ENCODE measurements at places on chromosomes 2 and 18.

DNA sequence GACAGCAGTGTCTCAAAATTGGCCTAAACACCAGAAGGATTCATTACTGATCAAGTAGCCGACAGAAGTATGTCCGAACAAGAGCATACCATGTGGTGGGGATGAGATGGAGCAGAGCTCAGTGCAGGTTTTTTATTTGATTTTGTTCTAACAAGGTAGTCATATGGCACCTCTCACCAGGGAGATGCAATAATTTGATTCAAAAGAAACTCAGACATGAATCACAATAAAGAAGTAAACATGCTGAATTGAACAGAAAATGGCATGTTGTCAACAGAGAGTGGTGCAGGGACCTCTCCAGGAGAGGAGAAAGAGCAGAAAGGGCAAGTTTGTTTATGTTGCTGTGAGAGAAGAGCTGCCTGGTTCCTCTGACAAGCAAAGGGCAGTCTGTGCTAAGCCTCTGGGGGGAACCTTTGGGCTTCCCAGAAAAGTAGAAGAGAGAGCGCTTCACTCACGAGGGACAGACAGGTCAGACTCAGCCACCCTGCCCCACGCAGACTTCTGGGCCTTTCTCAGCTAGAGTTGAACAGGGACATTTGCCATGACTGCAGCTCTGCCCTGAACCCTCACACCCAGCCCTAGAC, 351.3 kb upstream of the RAB12 start:
- DNase-seq: no peak

- no peak for DNase-seq
Measured at GRCh38 chr2:122194546-122194945, 439.1 kb downstream of the TSN start.

- no peak for DNase-seq
Measured at GRCh38 chr2:111117598-111118480, 2.9 kb upstream of the BCL2L11 start.

DNA sequence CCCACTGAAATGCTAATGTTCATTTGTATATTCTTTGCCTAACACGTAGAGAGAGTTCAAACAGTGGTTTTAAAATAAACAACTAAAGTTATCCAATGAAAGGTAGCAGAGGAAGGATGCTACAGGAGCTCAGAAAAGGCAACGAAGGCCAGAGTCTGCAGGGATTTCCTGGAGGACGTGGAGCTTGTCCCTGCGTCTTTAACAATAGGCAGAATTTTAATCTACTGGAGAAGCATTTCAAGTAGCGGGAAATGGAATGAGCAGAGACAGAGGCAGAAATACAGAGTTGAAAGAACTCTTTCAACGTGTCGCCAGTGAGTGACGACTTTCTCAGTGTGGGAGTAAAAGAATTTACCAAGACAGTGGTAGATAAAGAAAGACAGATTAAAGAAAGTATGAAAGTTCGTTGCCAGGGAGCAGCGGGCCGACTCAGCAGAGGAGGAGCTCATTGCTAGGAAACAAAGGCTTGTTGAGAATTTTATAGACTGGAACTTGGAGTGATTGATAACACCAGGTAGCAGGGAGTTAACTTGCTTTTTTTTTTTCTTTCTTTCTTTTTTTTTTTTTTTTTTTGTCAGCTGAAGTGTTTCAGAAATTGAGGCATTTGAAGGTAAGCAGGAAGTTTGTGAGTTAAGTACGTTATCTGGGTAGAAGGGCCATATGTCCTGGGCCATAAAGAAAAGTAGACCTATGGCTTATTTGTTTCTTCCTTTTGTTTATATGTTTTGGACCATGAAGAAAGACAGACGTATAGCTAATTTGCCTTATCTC, 625 bp upstream of the NBAS start:
- DNase-seq: no peak

DNA sequence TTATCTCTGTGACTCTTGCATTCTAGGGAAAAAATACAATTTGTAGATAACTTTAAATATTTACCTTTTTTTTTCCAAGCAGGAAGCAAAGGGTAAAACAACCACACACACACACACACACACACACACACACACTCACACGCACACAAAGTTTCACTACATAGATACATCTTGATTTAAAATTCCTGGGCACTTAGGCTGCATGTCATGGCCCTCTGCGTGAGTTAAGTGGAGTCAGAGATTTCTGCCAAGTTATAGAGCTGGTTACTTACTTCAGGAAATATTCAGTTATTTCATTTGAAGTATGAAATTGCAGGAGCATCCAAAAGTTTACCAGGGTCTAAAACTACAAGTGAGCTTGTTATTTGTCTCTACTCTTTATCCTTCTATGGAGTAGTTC, 612.0 kb downstream of the IRS1 start:
- no peak for DNase-seq

DNA sequence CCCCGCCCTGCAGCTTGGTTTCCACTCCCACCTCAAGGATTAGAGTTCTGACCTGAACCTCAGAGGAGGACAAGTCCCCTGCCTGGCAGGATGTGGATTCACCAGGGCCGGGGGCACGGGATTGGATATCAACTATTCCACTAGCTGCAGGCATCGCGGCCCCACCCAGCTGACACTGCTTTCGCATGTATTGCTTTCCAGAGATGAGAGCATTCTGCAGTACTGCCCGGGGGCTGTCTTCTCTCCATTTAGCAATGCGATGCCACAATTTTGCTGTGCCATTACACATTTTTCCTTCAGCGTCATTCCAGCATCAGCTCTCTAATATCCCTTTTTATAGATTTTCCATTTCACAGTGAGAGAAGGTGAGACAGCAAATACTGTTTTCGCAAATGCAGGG, 42.0 kb downstream of the CTIF start:
- DNase-seq: no peak

DNA sequence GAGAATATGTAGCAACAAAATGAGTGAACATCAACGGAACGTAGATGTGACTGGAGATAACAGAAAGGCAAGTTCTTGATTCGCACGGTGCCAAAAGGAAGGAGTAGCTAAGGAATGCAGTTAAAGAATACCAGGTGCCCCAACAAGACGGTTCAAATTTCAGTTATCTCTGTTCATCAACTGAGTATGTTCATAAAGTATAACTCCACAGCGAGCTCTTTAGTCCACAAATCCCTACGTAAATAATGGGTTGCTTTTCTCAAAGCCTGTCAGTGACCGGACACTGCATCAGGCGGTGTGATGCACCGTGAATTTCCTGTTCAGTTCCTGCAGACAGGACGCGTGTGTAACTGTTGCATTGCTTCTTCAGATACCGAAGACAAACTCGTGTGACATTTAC, 91.8 kb downstream of the NOL10 start:
- DNase-seq: no peak

DNA sequence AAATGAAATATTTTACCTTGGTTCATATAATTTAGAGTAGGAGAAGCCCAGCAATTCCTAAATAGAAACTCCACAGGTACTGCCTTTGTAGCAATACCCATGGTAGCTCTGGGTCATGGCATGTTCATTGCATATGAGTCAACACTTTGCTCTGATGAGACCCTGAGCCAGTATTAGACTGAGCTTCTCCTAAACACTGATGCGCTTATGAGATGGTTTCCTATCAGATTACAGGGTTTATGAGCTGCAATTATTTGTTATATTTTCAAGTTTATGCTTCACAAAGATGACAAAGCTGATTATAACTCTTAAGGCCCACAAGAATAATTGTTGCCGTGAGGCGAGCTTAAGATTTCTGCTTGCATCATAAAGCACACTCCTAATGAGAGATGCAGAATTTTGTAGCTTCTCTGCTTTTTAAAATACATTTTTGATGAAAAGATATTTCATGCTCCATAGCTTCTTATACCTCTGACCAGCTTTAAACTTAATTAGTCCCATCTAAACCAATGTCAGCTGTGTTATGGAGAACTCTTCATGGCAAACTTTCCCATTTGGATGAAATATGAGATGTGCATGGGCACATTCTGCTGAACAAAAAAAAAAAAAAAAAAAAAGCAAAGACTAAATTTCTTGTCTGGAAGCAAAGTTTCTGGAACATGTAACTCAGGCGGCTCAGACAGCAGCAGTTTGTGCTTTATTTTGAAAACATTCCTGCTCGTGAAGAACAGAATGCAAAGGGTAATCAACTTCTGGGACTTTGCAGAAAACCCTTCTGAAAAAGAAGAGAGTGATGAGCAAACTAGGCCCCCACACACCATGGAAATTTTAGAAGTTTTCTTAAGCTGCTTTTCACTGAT, 162.6 kb downstream of the KCNE4 start:
- DNase-seq: no peak

GRCh38 chr2:220478305-220479058, 851.1 kb downstream of the SLC4A3 start:
- DNase-seq: no peak

DNA sequence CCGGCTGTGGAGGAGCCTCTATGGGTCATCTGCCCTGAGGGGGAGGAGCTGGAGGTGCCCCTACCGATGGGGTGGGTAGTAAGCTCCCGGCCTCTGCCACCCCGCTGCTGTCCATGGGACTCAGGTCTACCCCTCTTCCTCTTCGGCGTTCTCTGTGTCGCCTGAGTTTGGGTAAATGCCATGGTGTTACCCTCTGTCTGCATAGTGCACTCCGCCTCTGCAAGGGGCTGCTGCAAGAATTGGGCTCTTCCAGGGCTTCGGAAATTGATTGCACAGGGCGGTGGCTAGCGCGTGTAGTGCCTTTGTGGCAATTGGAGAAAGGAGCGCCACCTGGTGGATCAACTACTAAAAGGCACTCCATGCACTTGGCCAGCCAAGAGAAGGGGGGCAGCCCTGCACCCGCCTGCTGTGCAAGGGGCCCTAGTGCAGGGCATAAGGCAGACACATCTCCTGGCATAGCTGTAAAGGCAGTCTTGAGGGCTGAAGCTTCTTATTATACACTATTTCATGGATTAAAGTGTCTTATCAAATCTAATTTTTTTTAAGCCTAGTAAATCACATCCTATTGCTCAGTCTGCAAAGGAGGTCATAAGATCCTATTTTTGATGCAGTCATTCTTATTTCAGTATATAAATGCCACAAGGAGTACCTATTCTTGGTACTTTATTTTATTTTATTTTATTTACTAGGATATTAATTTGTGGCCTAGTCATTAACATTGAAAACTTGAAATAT, 308.9 kb downstream of the PDE11A start:
- DNase-seq: peak; percentile 72

DNA sequence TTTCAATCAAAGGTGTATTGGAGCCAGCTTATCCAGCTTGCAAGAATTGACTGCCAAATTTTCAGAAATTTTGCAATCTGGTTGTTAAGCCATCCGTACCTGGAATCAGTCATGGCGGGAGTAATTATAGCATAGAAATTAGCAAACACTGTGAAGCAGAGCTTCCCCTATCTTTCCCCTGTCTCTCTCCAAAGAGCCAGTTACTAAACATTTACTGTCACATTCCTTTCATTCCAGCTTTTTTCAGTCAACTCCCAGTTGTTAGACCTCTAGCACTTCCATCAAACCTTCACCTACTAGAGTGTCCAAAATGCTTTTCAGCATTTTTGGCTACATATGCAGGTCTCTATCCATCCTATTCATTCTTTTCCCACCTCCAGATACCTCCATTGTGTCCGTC, 137.4 kb downstream of the MC4R start:
- no peak for DNase-seq

GRCh38 chr2:70715071-70715985, 52.7 kb downstream of the ADD2 start:
- no peak for DNase-seq

DNA sequence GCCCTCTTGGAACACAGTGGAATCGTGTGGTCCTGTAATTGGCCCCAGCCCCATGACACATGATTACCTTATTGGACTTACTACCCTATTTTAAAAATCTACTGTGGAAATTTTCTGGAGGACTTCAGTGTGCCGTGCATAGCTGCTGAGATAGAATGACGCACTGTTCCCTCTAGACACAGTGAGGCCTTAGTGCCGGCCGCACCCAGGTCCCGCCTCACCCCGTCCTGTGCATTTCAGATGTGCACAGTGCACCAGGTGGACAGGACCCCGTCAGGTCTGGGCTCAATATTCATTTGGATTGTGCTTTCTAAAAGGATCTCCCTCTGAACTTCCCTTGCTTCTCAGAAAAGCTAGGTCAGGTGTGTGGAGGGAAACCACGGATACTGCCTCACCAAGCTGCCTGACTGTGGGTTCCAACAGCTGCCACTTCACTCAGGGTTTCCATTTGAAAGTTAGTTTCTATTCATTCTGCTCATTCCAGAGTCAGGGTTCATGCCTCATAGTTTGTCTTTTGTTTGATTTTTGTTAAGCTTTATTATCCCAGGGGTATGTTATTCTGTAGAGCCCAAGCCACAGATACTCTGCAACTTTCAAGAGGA, 155.8 kb downstream of the PTGR3 start:
- DNase-seq: no peak

DNA sequence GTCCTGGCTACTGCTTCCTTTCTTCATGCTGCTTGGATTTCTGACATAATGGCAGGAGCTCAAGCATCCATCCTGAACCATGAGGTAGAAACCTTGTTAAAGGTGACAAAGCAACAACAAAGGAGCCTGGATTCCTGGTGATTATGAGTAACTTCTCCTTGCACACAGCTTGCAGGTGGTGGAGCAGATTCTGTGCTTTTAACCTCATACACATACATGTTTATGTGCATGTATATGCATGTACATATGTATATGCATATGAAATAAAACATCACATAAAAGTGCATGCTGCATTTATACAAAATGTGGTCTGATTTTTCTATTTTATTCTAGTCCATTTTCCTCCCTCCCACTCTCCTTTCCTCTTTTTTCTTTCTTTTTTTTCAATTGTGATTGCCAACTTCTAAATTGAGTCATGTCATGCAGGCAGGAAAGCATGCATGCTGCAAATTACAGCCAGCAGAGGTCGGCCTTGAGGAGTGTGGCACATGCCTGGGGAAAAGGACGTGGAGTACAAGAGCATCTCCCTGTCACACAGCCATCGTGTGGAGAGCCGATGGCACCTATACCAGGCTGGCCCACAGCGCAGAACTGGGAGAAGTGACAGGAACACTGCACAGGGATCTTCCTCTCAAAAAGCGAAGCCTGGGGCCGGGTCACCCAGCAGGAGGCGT, 17.9 kb downstream of the LCT start:
- DNase-seq: peak; percentile 21

- DNase-seq: no peak
Measured at GRCh38 chr2:218429911-218430692, 11.2 kb downstream of the VIL1 start.

- no peak for DNase-seq
Measured at GRCh38 chr2:43758739-43759138, 15.1 kb upstream of the DYNC2LI1 start.

GRCh38 chr2:25177211-25177611, 8.8 kb upstream of the POMC start:
- no peak for DNase-seq

GRCh38 chr2:221370857-221371211, 201.3 kb downstream of the EPHA4 start:
- no peak for DNase-seq

GRCh38 chr2:207332480-207333212, 166.9 kb upstream of the KLF7 start:
- DNase-seq: no peak

- DNase-seq: no peak
Measured at GRCh38 chr2:241843321-241844065, 15.2 kb downstream of the PDCD1 start.

GRCh38 chr2:221137385-221137784, 434.7 kb downstream of the EPHA4 start:
- no peak for DNase-seq

GRCh38 chr2:120246546-120247300, 5.9 kb upstream of the RALB start:
- DNase-seq: no peak

All from HCT116 (cell line).